NCI-H2081 (cell line): ENCODE measurements at places on chromosomes 2 and 18.

DNA sequence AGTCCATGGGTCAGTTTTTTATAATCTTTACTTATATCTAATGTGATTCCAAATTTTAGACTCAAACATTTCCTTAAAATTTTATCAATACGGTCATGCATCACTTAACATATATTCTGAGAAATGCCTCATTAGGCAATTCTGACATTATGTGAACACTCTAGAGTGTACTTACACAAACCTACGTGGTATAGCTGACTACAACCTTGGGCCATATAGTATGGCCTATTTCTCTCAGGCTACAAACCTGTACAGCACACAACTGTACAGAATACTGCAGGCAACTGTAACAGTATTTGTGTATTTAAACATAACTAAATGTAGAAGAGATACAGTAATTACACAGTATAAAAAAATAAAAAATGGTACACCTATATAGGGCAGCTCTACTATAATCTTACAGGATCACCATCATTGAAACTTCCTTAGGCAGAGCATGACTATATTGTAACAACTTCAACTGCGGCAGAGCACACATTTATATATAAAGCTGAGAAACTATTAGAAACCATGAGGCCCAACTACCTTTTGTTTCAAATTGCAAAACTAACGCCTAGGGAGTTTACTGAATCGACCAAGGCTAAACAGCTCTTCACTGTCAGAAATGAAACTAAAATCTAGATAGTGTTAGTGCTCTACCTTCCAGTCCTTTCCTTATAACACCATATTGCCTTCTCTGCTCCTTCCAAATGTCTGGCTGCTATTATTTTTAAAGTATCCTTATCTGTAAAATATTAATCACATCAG lies 6.9 kb downstream of the YES1 start:
- no peak for DNase-seq

- DNase-seq = no peak
Observed at GRCh38 chr2:171237751-171238505, 77.2 kb upstream of the TLK1 start.

DNA sequence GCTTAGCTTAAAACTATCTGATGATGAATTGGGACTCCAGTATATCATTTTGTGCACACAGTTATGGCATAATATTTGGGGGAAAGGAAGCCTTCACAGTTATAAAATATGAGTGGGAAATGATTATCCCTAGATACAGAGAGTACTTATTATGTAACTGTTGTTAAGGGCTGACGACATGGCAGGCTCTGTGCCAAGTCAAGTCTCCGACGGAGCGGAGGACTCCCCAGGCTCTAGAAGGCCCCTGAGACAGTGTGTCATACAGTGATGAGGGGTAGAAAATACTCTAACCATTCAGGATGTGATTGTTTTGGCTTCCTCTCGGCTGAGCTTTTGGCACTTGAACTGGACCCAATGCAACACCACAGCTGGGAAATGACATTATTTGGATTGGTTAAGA lies 211.8 kb downstream of the SLC8A1 start:
- peak; percentile 79 for DNase-seq

DNA sequence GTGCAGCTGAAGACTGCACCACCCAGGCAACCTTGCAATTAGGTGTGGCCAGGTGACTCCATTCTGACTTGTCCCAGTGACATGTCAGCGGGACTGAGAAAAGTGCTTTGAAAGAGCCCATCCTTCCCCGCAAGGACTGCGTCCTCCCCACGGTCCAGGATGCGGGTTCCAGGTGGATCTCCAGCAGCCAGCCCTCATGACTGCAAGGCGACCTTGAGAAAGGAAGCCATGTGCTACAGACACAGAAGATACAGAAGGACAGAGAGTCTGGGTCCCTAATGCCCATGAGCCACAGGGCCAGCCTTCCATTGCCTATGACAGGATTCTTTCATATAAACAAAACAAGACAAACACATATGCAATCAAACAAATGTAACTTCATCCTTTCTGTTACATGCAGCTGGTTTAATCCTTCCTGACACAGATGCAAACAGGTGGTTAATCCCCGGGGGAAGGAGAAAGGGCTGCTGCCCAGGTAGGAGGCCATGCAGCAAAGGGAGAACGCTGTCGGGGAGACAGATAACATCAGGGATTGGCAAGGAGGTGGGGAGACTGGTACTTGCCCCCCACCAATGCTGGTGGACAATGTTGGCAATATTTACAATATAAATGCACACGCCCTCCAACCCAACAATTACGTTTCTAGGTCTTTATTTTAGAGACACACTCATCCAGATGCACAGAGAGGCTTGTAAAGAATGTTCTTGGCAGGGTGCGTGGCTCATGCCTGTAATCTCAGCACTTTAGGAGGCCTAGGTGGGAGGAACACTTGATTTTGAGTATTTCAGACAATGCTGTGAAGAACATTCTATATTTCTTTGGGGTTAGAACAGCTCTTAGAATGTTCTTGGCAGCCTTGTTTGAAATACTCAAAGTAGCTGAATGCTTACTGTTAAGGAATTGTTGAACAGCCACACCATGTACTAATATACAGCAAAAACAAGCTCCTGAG lies 64.8 kb downstream of the NCAPH start:
- DNase-seq = no peak

- DNase-seq = no peak
Observed at GRCh38 chr2:154556146-154556545, 142.3 kb upstream of the KCNJ3 start.

GRCh38 chr2:220300806-220301205 lies 673.4 kb downstream of the SLC4A3 start:
- DNase-seq = no peak

- no peak for DNase-seq
Observed at GRCh38 chr2:24233321-24233720, 58.5 kb downstream of the FAM228A start.

DNA sequence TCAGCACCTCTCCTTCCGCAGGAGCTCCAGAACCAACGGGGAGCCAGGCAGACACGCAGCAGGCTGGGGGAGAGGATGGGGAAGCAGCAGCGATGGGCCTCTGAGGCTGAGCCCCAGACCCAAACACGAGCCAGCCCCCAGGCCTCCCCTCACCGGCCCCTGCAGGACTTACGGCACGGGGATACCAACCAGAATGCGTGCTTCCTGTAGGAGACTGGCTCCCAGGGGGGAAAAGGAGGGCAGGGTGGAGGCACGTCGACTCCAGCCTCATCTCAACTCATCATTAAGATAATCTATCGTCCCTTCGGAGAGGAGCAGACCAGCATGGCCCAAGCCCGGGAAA lies 495.1 kb upstream of the MYT1L start:
- DNase-seq = no peak

GRCh38 chr2:85091838-85092237 lies 41.4 kb upstream of the TCF7L1 start:
- DNase-seq = no peak

DNA sequence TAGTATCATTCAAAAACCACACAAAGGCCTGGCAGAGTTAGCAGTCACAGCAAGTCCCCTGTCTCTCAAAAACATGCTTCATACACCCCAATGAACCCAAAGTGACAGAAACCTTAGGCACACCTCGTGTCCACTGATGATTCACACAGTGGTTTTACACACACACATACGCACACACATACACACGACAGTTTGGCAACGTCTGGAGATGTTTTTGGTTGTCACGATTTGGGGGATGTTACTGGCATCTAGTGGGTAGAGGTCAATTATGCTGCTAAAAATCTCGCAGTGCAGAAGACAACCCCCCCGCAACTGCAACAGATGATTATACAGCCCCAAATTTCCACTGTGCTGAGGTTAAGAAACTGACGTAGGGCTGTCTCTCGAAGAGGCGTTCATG lies 72.9 kb upstream of the PARD3B start:
- DNase-seq = no peak

DNA sequence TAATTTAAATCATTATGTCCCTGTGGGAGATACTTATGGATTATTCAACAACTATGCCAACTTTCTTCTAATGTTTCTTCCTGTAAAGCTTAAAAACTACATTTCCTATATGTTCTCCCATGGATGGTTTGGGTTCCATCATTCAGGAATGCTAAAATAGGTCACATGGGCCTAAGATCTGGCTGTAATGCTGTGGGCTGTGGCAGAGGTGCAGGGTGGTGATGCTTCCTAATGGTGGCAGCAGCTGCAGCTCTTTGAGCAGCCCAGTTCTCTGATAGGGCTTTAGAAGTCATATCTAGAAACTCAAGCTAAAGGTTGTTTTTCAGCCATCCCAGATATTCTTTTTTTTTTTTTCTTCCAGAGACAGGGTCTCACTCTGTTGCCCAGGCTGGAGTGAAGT lies 266.1 kb downstream of the ZNF385B start:
- no peak for DNase-seq

DNA sequence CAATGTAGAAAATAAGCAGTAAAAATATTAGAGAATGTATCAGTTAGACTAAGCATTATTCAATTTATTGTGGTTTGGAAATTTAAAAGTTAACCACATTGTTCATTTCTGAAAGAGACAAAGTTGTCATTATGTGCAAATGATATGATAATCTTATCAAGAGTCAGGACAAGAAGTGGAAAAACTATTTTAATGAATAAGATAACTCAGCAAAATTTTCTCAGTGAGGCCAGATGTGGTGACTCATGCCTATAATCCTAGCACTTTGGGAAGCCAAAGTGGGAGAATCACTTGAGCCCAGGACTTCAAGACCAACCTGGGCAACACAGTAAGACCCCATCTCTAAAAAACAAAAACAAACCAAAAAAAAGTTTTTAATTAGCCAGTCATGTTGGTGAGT lies 39.5 kb upstream of the CERS6 start:
- DNase-seq = no peak

GRCh38 chr2:128370468-128371247 lies 52.0 kb upstream of the HS6ST1 start:
- DNase-seq = no peak

DNA sequence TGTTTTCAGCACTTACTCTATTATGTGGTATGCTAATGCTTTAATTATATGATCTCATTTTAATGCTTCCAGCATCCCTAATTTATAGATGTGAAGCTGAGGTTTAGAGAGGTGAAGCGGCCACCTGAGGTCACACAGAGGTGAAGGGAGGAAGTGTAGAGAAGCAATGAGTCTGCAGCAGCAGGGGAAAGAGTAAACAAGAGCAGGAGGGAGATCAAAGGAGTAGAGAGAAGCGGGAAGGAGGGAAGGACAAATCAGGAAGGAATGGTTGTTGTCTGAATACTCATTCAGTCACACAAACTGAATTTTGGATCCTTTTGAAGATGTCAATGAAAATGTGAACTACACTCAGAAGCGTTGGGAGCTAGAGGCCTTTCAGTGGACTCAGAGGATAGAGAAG lies 130.0 kb downstream of the CPS1 start:
- DNase-seq = no peak

DNA sequence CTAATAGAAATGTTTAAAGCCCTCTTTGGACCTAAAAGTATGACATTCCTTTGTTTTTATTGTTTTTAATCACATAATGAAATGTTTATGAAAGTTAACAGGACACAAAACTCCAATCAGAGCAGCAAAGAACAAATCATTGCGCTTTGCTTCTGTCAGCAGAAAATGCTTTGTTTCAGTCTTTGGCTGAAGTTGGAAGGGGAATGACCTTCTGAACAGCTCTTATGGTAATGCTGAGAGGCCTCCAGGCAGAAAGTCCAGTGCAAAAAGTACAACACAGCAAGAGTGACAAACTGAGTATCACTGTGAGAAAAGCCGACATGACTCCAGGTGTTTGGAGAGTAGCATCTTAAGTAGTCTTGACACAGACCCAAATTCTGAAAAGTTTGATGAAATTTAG lies 147.7 kb upstream of the SP5 start:
- no peak for DNase-seq

- DNase-seq = no peak
Observed at GRCh38 chr18:12883372-12883683, 709 bp downstream of the PTPN2 start.

DNA sequence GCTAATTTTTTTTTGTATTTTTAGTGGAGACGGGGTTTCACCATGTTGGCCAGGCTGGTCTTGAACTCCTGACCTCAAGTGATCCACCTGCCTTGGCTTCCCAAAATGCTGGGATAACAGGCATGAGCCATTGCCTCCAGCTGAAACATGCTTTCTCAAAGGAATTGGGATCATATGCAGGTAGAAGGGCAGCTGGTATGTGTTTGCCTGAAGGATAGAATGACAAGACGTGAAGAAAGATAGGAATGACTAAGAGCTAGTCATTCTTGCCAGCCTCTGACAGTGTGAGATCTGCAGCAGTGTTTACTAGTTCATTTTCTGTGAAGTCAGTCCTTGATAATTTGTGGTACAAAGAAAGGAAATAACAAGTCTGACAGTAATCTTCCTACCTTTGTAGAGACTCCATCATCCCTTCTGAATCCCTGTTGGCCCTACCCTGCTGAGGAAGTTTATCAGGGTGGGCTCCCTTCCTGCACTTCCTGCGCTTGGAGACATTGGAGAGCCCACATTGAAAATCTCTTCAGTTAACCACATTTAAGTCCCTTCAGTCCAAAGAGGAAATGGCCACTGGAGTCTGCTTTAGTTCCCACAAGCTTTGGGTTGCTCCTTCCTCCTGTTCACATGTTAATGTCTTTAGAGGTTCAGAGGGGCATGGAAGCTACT lies 14.7 kb downstream of the CFLAR start:
- DNase-seq = no peak

DNA sequence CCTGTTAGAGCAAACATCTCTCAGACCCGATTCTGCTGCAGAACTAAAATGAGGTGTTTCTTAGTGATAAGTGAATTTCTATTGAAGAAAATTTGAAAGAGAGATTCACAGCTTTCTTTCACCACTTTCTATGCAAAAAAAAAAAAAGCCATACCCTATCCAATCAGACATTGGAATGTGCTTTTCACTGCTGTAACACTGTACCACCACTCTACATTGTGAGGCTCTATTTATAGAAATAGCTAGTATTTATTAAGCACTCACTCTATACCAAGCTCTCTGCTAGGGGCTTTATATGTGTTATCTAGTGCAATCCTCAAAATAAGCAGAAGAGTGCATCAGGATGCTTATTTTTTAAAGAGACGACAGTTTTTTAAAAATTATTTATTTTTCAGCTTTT lies 580.6 kb upstream of the VRK2 start:
- no peak for DNase-seq

GRCh38 chr2:85986121-85986520 lies 97.3 kb upstream of the ST3GAL5 start:
- DNase-seq = no peak

- no peak for DNase-seq
Observed at GRCh38 chr2:206202446-206202845, 42.8 kb downstream of the EEF1B2 start.
